ENCODE measurements at places on chromosomes 2 and 18.

DNA sequence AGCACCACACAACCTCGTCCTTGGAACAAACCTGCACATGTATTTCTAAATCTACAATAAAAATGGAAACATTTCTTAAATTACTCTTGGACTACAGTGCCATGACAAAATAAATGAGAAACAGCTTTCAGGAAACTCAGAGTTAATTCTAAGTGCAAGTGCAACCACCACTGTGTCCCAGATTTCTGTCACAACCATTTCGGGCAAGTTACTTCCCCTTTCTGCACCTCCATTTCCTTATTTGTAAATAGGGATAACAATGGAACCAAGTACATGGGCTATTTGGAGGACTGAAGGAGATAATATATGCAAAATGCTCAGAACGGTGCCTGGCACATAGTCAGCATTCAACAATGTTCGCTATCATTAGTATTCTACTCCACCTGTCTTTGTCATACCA is 93.2 kb downstream of the CACNB4 start:
- no peak for DNase-seq

DNA sequence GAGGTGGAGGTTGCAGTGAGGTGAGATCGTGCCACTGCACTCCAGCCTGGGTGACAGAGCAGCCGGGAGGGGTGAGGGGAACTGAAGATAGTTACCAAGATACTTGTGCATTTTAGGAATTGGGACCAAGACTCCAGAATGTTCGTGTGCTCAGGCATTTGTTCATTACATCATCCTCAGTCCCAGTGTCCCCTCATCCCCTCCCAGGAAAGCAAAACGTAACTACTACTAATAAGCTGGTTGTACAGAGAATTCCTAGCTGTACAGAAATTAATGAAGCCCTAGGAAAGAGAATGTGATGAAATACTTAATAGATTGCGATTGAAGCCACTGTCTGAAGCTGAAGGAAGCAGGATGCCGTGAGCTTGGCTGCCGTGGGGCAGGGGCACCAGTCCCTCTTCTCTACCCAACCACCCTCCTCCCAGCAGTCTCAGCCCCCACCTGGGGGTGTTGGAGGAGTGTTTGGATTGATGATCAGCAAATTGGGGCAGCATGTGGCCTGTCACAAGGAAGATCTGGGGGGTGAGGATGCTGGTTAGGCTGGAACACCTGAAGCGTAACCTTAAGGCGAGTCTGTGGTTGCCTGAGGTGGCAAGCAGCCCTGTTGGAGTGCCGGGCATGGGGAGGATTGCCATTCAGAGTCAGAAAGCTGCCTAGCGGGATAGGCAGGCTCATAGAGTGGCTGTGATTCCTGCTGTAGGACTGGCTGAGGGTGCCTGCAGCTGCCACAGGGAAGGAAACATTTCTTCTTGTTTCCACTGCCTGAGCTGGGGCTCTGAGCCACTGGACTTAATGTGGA is 140.9 kb downstream of the SH3RF3 start:
- DNase-seq, result no peak

DNA sequence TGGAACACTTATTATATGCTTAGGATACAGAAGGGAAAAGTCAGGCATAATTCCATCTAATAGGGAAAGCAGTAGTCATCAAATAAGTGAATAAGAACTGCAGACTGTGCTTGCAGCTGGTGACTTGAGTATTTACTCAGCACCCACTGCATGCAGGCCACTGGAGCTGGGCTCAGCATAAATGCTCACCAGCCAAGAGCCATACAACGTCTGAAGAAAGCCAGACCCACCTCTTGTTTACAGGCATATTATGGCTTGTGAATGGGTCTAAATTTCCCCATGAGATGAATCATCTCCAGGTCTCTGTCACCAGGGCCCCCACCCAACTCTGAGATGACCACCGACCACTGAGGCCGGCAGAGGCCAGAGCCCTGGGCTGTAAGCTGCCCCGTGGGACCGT is 123.8 kb upstream of the PKDCC start:
- DNase-seq, result no peak

DNA sequence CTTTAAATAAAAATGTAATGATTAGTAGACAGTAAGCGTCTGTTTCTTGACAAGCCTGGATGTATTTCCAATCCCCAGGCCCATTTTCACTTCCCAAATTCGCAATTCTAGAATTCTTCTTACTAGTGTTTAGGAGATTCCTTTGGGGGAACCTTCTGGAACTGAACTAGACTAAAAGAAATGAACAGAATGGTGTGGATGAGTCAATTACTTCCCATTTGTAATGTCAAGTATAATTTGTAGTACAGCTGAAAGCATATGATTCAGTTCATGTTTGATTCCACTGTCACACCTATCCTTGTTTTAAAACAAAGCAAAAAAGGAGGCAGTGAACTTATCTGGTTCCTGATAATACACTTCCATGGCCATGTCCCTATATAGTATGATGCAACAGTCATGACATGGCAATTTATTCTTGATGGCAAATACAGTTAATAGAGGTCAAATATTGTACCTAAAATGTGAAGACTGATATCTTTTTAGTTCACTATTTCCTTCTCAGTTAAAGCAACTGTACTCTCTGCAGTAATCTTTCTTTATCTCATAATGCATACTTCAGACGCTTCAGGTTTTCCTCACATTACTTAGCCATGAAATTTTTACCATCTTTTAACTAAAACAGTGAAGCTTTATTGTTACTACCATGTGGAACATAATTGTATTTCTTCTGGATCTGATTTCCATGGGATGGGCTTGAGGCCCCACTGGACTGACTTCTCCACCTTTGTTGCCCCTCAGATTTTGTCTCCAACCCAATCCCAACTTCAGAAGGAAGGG is 2.0 kb downstream of the IDH1 start:
- no peak for DNase-seq

- DNase-seq, result no peak
Measured at GRCh38 chr2:142724713-142725349, 152.6 kb upstream of the KYNU start.

DNA sequence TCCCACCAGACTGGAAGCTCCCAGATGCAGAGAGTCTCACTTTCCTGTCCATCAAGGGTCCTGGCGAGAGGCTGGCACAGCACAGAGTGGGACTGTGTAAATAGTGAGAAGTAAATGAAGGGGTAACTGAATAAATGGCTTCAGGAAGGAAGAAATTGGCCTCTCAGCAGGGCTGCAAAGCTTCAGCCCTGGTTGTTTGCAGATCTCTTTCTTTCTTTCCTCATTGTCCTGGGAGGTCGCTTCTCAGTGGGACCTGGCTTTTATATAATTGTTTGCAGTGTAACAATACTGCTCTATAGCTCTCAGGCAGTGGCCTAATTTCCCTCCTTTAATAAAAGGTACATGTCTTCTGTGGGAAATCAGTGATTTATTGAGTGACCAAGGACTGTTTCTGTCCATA is 74.9 kb upstream of the GPR45 start:
- no peak for DNase-seq

DNA sequence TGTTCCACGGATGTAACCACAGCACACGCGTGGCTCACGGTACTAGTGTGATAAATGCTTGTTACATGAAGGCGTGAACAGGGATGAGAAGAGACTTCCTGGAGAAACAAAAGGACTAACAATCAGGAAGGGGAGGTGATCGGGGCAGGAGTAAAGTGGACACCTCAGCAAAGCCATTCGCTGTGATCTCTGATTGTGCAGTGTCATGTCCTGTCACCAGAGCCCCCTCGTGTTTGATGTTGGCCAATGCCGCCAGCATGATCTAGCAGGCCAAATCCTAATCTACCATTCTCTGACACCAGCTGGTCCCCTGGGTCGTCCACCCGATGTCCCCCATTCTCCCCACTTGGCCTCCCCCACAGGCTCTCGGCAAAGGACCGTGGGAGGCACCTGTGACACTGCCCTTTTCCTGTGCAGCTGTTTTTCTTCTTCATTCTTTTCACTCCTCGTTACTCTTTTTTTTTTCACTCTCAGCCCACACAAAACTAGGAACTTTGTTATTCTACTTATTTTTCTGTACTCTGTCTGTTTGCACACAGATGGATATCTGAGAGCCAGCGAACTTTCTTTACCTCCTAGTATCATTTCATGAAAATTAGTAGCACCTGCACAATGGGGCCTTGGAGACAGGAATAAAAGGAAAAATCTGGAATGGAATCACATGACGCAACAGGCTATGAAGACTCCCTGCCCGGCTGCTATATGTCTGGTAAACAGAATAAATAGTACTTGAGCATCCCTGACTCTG is 146.8 kb downstream of the TGIF1 start:
- peak; percentile 77 for DNase-seq

DNA sequence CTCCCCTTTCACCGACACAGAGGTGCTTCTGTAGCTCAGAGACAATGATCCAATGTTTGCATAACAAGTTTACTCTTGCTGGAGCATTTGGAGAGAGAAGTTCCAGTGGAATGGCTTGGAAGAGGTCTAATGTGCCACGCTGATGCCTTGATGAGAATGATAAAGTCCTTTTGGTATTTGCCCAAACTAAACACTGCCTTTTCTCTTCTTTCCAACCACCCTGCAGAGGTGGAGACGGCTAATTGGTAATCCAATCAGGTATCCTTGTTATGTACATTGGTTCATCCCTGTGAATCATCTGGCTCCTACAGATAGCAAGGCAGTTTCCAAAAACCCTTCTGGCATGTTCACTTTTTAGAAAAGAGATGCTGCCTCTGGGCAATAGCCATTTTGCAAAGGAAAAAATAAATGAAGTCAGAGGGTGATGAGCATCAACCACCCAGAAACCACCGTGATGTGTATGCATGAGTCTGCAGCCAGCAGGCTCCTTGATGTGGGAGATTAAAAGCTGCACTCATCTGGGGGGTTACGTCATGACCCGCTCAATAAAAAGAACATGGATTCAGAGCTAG is 40.6 kb downstream of the KIAA2012 start:
- no peak for DNase-seq

DNA sequence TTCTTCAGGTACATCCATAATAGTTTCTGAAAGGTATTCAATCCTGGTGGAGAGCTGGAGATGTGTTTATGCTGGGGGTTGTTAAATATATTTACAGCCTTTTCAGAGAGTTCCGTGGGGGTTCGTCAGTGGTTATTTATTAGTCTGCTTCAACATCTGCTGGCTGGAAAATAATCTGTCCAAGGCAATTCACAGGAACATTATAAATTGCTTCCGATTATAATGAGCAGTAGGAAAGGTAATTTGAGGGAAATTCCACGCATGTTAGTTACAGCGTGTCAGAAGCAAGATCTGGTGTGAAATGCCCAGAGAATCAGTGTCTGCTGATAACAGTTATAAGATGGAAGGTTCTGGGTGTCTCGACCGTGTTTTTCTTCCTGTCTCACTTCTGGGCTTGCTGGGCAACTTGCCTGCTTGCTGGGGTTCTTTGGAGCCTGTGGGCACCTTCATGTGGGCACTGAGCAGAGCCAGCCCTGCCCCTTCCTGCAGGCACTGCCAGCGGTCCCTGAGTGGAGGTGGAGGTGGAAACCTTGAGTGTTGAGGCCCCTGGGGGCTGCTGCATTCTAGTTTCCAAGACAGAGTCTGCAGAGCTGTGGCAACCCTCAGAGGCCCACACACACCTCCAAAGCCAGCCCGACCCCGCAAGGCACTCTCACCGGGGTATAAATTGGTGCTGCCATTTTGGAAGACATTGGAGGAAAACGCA is 185.7 kb downstream of the FAM210A start:
- no peak for DNase-seq

DNA sequence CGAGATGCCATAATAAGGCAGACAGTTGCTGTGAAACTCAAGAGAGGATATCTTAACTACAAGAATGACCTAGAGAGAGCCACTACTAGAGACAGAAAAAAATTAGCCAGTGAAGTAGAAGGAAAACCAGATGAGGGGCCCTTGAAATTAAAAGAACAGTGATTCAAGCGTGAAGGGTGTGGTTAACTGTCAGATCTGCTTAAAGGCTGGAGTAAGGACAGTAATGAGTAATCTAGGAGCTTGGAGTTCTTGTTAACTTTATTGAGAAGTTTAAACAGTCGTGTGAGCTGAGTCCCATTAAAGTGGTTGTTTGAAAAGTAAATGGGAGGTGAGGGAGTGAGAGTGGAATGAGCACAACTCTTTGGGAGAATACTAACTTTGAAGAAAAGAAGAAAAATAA is 21.3 kb downstream of the PIGN start:
- no peak for DNase-seq

DNA sequence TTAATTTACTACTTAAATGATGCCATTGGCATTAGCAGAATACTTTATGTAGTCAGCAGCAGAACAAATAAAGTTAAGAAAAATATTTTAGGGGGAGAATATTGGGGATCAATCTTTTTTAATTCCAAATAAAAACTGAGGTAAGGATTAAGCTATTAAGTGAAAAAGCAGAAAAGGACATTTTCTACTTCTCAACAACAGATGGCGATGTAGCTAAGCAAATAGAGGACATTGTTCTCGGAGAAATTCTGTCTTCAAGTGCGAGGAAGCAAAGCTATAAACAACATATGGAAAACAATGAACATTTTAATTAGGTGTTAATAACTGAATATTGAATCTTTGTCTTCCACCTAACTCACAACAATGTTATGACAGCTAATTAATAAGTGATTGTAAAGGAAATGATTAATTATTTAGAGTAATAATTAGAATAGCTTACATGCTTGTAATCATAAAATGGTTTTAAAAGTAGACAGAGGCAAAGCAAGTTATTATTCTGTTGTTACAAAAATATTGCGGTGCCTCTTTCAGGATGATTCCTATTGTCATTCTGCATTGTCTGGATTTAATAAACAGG is 32.9 kb upstream of the CCDC93 start:
- DNase-seq, result no peak

- no peak for DNase-seq
Measured at GRCh38 chr2:70796262-70796661, 5.8 kb upstream of the FIGLA start.

GRCh38 chr2:221851531-221852045 is 279.5 kb upstream of the EPHA4 start:
- no peak for DNase-seq

- DNase-seq, result no peak
Measured at GRCh38 chr18:10052871-10053270, 139.1 kb downstream of the VAPA start.

DNA sequence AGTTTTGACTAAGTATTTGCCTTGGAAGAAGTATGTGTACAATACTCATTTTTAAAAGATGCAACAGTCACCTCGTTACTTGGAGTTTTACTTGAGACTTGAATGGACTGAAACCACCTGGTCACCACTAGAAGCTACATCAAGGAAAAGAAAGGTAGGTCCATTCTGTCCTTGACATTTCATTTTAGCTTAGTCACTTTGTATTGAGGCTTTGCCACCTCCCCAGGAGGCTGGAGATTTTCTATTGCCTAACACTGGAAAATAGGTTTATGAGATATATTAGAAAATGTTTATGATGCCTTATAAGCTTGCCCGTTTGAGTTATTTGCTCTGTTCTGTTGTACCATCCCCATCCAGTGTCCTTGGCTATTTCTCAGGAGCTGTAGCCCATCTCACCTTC is 107.9 kb upstream of the ETAA1 start:
- DNase-seq, result no peak

GRCh38 chr2:176482107-176482506 is 212.9 kb downstream of the MTX2 start:
- DNase-seq, result no peak

- DNase-seq, result no peak
Measured at GRCh38 chr2:152696476-152696875, 20.8 kb downstream of the PRPF40A start.

DNA sequence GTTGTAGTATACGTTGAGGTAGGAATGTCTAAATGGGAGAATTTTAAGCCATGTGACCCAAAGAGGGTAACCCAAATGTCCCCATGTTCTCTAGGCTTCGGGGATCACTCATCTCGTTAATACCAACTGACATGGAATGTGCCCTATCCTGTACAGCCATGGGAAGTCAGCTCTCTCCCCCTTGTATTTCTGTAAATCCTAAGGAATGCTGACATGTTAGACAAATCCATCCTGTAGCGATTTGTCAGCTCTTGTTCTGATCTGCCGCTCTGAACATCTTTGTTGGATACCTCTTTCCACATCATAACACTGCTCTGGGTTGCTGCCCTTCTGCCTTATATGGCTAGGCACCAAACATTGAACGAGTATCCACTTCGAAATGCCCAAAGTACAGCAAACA is 350.6 kb downstream of the RND3 start:
- DNase-seq, result no peak

All from activated CD4-positive, alpha-beta T cell treated with anti-CD3 and anti-CD28 coated beads, Interleukin-2, Interleukin-4, amounts not matched to agents 100 ng/mL and 50 ng/mL, durations not matched to agents 16 hours and 8 hours (primary cell).